ENCODE measurements at places on chromosomes 13 and 19.

GRCh38 chr19:41886761-41887710 lies 4.1 kb downstream of the ARHGEF1 start:
- peaks cover 7% of the 10 kb centered on the region for H3K27me3 ChIP-seq
- no peak overlapping the region for H3K27ac ChIP-seq
- peaks cover 24% of the 10 kb centered on the region for H3K4me1 ChIP-seq
- H3K4me3 ChIP-seq, result no peak overlapping the region

GRCh38 chr13:37198629-37199028 lies 93.2 kb upstream of the CSNK1A1L start:
- no peaks in the 10 kb centered on the region for H3K4me1 ChIP-seq
- no peak overlapping the region for H3K27ac ChIP-seq
- no peaks in the 10 kb centered on the region for H3K36me3 ChIP-seq
- no peak overlapping the region for H3K4me3 ChIP-seq
- DNase-seq, result no peak
- no peaks in the 10 kb centered on the region for H3K27me3 ChIP-seq

GRCh38 chr19:55083004-55083850 lies 7.6 kb downstream of the EPS8L1 start:
- peaks cover 29% of the 10 kb centered on the region for H3K4me1 ChIP-seq
- H3K27ac ChIP-seq, result no peak overlapping the region
- no peak overlapping the region for H3K4me3 ChIP-seq
- H3K27me3 ChIP-seq, result peaks cover 88% of the 10 kb centered on the region
- H3K36me3 ChIP-seq, result no peaks in the 10 kb centered on the region
- DNase-seq, result no peak

DNA sequence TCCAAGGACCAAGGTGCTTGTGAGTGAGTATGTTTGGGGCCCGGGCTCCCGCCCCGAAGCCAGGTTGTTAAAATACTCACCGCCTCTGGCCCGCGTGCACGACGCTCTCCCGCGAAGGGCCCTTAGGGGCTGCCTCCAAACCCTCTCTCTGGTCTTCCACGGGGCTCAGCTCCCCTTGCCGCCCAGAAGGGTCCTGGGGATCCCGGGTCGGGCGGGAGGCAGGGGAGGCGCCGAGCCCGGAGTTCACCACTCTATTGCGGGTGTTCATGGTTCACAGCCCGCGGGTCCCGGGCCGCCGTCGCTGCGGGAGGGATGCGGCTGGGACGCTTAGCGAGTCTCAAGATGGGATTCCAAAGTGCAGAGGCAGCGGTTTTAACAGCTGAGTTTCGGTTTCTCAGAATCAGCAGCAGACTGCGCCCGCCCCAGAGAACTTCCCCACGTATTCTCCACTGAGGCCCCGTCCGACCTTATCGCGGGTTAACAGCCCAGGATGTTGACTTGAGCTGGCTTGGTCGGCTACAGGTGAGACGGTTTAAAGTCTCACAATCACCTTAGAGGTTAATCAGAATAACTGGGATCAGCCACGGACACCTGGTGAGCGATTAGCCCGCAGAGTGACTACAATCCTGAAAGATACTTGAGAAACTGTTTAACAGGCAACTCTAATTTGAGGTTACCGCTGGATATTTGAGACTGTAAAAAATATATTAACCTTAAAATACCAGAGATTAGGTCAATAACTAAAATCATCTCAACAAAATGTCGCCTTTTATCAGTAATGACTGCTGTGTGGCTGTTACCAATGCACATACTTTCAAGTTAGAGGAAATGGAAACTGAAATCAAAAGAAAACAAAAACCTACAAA lies at the start of gene EPSTI1:
Gene EPSTI1, minus strand, starts transcription at position 344 of the 866 bp plus-strand sequence. Its CDS starts 76 bp downstream, at position 268.
- no peaks in the 10 kb centered on the region for H3K36me3 ChIP-seq
- H3K4me3 ChIP-seq, result peak within 1 kb of the TSS; percentile 83
- peaks cover 13% of the 10 kb centered on the region for H3K4me1 ChIP-seq
- no peaks in the 10 kb centered on the region for H3K27me3 ChIP-seq
- H3K27ac ChIP-seq, result peak within 1 kb of the TSS; percentile 99
- peak; percentile 92 for DNase-seq

GRCh38 chr13:109119896-109120295 lies 490.5 kb downstream of the MYO16 start:
- no peaks in the 10 kb centered on the region for H3K4me1 ChIP-seq
- H3K4me3 ChIP-seq, result no peak overlapping the region
- H3K27ac ChIP-seq, result no peak overlapping the region
- H3K27me3 ChIP-seq, result no peaks in the 10 kb centered on the region
- no peak for DNase-seq
- H3K36me3 ChIP-seq, result no peaks in the 10 kb centered on the region
